ENCODE measurements at places on chromosomes 4 and X.
A peak's percentile ranks its signal among the peaks of the same experiment; 100 is the strongest.

DNA sequence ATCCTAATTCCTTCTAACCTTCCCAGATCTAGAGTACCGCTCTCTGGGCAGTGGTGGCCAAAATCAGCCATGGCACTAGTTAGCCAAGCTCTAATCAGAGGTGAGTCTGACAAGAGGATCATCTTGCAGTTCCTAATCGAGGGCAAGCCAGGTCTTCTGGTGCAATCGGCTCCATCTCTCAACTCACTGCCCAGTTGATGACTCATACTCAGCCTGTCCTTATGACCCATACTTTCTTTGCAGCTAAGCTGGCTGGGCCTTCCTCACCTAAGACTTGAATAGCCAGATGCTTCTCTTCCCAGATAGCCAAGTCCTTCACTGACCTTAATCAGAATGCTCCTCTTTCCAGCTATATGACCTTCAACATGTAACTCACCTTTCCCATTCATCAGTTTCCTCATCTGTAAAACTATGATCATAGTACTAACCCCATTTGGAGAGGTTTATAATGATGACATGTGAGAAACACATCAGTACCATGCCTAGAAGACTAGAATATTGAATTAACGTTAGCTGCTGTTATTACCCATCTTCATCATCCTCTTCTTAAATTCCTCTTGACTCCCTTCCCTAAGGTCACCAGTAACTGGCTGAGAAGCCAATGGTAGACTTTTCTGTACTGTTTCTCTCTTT lies 57.1 kb downstream of the RELL1 start:
- DNase-seq, result peak; percentile 77

GRCh38 chr4:179110356-179110755 lies 1668.1 kb upstream of the AGA start:
- no peak for DNase-seq

DNA sequence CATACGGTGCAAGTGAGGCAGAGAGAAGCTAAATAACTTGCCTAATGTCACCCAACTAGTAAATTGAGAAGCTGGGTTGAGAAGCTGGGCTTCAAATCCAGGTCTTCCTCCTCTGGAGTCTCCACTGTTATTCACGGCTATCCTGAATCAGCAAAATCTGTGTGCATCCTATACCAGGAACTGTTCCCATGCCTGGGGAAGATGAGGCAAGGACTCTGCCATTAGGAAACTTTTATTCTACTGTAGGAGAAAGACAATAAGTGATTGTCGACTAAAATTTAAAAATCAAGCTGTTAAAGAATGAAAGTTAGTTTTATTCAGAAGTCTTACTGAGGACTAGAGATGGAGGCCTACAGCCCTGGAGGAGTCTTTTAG lies 872 bp upstream of the TEC start:
- no peak for DNase-seq

- no peak for DNase-seq
These were observed 24.1 kb downstream of the ZCCHC12 start for GRCh38 chrX:118847676-118848075.

Measured in sigmoid colon (tissue), 7 donors.